NCI-H2081 (cell line): ENCODE measurements at places on chromosomes 1 and 21.

DNA sequence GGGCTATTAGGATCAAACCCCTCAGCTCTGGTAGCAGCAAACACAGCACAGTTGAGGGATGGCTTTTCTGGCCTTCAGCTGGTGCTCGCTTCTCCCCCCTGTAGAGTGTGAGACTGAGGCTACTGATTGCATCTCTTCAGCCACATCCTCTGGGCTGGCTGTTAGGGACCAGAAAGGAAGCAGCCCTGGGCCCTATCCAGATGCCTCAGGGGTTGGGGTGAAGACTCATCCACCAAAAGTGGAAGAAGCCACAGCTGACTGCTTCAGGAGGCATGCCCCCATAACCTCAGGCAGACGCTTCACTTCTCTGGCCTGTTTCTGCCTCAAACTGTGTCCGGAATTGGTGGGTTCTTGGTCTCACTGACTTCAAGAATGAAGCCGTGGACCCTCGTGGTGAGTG, 6.2 kb upstream of the TMEM200B start:
- DNase-seq, result no peak

GRCh38 chr1:34018285-34018684, 146.7 kb downstream of the CSMD2 start:
- no peak for DNase-seq

DNA sequence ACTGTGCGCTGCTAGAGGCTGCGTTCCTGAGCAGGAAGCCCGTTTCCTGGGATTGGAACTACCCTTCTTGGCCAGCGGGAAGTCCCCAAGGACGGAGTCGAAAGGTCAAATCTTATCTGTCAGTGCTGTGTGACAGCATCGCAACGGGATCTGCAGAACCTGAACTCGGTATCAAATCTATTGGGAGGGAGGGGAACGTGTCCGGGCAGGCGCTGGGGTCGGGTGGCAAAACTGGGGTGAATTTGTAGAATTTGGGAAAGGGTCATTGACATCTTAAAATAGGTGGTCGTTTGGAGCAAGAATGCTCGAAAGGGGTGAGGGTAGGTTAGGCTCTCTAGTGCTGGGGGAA, 725 bp upstream of the ARPC5 start:
- DNase-seq, result no peak

GRCh38 chr1:19484798-19485361, 459 bp downstream of the CAPZB start:
- DNase-seq, result no peak

- peak; percentile 71 for DNase-seq
These were observed 39.8 kb upstream of the ZC3H12A start for GRCh38 chr1:37434292-37435225.

DNA sequence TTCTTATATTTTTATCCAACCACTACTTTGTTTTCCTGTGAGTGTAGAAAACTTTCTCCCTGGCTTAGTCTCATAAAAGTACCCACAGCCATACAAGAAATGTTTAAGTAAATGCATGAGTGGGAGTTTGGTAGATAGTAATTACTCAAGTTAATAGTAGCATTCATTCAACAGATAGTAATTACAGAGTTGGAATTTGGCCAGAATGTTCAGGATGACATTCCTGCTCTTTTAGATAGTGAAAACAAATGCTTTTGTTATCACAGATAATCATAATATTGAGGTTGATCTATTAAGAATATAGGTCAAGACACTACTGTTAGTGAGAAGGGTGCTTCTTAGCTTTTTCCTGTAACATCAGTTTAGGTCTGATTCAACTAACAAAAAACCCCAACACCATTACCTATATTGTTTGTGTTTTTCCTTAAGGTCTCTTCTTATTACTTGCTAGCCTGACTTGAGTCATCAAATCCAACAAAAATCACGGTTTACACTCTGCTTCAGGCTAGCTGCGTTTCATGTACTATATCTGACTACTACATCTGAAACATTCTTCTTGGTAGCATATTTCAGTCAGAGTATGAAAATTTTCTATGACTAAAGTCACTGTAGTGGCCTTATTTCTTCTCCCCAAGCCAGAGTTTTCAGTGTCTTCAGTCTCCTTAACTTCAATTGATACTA, 163.7 kb downstream of the HS2ST1 start:
- DNase-seq, result no peak
